Stimulated activated CD8-positive, alpha-beta memory T cell treated with anti-CD3 and anti-CD28 coated beads, Interleukin-7, amount 100 ng/mL, for 1 hour (primary cell): ENCODE measurements at places on chromosomes 16 and 17.

GRCh38 chr17:32235588-32235987 is 30.0 kb upstream of the RHBDL3 start:
- no peak for DNase-seq

DNA sequence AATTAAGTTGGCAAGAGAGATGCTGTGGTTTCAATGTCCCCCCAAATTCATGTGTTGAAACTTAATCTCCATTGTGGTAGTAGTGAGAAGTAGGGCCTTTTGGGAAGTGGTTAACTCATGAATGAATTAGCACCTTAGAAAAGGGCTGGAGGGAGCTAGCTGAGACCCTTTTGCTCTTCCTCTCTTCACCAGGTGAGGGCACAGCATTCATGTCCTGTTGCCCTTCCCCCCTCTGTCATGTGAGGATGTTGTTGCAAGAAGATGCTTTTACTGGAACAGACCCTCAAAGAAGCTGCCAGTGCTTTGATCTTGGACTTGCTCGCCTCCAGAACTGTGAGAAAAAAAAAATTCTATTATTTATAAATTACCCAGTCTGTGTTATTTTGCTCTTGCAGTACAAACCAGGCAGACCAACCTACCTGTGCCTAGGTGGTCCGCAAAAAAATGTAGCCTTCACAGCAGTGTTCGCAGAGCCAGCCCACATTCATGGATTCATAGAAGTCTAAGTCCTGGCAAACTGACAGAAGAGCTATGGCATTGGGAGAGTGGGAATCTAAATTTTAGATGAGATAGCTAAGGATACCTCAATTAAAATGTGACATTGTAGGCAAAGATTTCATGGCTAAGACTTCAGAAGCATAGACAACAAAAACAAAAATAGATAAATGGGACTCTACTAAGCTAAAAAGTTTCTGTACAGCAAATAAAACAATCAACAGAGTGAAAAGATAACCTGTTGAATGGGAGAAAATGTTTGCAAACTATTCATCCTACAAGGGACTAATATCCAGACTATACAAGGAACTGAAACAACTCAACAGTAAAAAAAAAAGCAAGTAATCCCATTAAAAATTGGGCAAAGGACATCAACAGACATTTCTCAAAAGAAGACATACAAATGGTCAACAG is 32.0 kb upstream of the ABCA5 start:
- DNase-seq: no peak

- DNase-seq: no peak
These were observed 7.3 kb upstream of the CMTM3 start for GRCh38 chr16:66596986-66597848.

GRCh38 chr17:17531156-17531555 is 35.0 kb upstream of the RASD1 start:
- DNase-seq: no peak

DNA sequence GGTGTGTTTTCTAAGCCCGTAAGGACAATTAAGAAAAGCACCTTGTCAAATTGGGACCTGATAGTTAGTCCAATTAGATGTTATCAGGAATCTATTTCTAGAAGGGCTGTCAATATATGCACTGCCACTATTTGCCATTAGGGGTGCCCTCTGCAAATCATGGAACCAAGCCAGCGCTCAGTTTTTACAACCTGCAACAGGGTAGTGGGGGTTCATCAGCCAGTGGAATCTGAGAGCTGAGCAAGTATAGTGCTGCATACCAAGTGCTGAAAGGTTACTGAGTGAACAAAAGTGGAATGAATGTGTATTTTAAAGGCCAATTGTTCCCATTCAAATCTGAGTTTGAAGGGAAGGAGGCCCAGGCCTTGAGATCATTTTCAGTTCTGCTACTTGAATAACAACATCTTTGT is 10.4 kb downstream of the PRR11 start:
- no peak for DNase-seq

DNA sequence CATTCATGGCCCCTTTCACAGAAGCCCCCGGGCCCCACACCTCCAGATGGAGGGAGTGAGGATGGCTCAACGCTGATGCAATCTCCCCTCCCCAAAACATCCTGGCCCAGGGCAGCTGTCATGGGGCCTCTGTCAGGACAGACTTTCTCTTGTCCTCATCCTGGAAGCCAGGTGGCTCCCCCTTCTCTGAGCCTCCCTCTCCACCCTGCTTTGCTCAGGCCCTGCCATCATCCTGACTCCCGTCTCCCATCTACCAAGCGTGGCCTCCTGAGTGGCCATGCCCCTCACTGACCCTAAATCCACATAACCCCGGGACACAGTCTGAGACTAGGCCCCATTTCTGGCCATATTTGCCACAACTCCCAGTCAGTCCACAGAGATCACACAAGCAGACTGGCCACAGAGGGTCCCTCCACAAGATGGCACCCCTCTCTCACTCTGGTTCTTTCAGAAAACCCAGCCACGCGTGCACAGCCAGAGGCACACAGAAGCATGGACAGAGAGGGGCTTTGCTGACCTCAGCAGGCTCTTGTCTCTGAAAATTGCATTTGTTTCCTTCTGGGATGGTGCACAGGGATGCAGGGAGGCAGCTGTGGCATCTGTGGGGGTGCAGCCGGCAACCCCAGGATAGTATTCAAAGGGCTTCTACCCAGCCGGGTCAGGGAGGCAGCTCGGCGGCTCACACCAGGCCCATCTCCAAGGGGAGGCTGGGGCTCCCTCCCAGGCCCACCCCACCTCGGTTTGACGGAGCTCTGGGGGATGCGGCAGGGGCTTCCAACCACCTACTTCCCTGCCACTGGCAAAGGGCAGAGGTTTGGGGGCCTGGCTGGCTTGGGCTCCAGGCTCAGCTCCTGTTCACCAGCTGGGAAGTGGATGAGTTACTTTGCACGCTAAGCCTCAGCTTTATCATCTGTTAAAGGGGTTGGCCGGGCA is 16.9 kb downstream of the DOC2B start:
- DNase-seq: no peak

GRCh38 chr17:50908140-50908859 is 42.1 kb upstream of the TOB1 start:
- no peak for DNase-seq

- no peak for DNase-seq
These were observed 2.7 kb upstream of the PDE6G start for GRCh38 chr17:81659038-81659437.
